ENCODE measurements at places on chromosomes 5 and 9.

DNA sequence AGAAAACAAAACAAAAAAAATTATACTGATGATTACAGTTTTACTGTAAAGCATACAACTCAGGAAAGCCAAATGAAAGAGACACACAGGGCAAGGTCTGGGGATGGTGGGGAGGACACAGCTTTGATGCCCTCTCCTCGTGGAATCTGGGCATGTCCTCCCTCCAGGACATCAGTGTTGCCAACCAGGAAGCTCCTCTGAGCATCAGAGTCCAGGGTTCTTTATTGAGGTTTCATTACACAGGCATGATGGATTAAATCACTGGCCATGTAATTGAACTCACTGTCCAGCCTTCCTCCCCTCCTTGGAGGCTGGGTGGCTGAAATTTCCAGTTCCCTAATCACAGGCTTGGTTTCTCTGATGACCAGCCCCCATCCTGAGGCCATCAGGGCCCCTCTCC, 89.6 kb upstream of the MIER3 start:
- no peak for DNase-seq

DNA sequence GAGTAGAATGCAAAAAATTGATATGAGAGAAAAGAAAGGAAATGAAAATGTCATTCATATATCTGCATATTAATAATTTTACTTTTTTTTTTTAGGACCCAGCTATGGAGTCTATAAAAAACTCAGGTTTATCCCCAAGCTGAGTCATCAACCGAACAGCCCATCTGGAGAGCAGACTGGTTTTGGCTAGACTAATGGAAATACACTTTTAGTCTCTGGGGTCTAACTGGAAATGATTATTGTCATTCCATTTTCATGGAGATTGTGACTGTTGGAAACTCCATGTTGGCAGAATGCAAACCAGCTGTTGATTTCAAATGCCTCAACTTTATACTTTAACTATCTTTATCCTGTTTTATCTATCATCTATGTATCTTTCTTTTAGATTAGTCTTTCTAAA, 28.7 kb downstream of the ANXA1 start:
- peak; percentile 32 for DNase-seq

DNA sequence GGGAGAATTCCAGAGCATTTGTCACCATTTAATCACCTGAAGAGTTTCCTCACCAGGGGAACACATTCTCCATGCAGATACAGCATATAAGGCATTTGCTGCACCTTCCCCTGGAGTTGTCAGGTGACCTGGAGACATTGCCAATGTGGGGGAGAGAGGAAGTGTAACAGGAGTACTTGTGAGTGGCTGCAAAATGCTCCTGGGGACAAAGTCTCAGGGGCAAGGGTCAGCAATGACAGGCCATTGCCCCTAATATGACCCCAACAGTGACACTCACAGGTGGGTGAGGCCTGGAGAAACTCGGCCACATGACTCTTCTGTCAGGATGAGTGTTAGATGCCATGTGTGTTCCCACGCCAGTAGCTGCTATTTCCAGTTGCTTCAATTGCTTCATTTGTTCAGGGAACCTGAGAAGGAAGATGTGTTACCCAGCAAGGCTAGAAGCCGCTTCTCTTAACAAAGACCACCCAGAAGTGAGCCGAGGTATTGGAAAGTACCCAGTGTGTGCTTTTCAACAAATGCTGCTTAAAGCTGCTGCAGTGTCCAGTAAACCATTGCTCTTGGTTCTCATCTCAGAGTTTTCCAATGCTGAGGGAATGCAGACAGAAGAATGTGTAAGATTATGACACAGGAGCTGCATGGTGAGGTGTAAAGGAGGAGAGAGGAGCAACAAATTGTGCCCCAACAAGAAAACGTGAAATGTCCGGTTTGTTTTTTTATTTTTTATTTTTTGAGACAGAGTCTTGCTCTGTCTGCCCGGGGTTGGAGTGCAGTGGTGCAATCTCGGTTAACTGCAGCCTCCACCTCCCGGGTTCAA, 128.2 kb upstream of the SLC44A1 start:
- no peak for DNase-seq

DNA sequence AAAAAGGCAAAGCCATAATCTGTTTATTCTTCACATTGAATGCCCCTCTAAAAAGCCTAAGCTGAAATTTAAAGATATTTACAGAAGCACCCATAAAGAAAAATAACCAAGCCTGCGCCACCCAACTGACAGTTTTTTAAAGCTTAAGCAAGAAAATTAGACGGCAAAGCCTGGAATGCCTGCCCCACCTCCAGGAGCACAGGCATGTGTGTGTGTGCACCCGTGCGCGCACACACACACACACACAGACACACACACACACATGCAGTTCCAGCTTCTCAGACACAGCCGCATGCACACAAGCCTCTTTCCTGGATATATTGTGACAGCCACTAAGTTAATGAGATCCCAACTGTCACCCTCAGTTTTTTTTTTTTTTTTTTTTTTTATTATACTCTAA, 88.2 kb downstream of the FRMD3 start:
- DNase-seq = no peak

DNA sequence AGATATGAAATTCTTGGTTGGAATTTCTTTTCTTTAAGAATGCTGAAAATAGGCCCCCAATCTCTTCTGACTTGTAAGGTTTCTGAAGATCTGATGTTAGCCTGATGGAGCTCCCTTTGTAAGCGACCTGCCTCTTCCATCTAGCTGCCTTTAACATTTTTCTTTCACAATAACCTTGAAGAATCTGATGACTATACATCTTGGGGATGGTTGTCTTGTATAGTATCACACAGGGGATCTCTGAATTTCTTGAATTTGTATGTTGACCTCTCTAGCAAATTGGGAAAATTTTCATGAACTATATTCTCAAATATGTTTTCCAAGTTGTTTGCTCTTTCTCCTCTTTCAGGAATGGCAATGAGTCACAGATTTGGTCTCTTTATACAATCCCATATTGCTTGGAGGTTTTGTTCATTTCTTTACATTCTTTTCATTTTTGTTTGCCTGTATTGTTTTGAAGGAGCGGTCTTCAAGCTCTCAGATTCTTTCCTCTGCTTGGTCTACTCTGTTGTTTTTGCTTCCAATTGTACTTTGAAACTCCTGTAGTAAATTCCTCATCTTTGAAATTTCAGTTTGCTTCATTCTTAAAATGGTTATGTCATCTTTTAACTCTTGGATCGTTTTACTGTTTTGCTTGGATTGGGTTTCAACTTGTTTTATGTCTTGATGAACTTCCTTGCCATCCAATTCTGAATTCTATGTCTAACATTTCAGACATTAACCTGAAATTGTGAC, 245.2 kb upstream of the TARS1 start:
- peak; percentile 32 for DNase-seq

GRCh38 chr5:123598028-123598689, 86.2 kb downstream of the CSNK1G3 start:
- no peak for DNase-seq

DNA sequence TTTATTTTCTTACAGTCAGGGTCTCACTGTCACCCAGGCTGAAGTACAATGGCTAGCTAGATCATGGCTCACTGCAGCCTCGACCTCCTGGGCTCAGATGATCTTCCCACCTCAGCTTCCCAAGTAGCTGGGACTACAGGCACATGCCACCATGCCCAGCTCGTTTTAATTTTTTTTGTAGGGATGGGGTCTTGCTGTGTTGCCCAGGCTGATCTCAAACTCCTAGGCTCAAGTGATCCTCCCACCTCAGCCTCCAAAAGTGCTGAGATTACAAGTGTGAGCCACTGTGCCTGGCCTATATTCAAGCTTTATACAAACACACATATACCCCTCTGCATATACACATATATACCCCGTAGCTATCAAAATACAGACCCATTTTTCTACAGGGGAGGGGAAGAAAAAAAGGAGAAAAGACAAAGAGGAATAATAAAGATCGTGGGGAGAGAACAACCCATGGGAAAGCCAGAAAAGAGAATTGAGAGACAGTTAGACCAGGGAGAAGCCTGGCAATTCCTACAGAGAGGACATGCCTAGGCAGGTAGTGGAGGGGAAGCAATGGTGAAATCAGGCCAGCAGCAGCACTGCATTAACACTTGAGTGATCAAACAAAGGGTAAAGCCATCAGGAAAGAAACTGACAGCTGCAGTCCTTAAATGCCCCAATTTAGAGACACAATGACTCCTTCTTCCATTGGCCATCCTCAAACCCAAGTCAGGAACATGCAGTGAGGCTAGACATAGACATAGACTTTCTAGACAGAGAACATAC, 102.7 kb downstream of the EFNA5 start:
- DNase-seq = no peak

GRCh38 chr9:128222880-128223670, 19.9 kb downstream of the DNM1 start:
- DNase-seq = no peak

DNA sequence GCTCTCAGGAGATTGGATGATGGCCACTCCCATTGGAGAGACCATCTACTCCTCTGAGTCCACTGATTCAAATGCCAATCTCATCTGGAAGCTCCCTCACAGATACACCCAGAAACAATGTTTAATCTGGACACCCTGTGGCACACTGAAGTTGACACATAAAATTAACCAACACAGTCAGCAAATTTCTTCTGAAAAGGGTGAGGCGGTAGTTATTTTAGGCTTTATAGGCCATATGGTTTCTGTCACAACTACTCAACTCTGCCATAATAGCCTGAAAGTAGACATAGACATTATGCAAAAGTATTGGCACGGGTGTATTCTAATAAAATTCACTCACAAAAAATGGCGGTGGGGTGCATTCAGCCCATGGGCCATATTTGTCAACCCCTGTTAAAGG, 244.5 kb upstream of the VLDLR start:
- DNase-seq = no peak

DNA sequence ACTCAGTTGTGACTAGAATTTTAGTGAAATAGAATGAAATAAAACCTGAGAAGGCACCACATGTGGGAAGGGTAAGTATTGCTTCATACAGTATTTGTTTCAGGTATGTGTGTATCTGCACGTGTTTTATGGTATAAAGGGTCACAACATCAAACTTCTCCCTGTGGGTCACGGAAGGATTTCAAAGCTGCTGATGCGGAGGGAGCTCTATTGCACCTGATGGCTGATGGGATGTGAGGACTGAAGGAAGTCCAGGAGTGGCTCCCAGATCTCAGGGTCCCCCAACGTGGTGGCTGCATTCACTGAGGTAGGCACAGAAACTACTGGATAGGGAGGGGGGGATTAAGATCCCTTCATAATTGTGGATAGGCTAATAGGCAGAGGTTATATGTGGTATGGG, 159.7 kb downstream of the PJA2 start:
- DNase-seq = no peak

- no peak for DNase-seq
These were observed 178.4 kb downstream of the PAX5 start for GRCh38 chr9:36855448-36856315.

- DNase-seq = no peak
These were observed 577.5 kb upstream of the CLINT1 start for GRCh38 chr5:158436271-158437065.

DNA sequence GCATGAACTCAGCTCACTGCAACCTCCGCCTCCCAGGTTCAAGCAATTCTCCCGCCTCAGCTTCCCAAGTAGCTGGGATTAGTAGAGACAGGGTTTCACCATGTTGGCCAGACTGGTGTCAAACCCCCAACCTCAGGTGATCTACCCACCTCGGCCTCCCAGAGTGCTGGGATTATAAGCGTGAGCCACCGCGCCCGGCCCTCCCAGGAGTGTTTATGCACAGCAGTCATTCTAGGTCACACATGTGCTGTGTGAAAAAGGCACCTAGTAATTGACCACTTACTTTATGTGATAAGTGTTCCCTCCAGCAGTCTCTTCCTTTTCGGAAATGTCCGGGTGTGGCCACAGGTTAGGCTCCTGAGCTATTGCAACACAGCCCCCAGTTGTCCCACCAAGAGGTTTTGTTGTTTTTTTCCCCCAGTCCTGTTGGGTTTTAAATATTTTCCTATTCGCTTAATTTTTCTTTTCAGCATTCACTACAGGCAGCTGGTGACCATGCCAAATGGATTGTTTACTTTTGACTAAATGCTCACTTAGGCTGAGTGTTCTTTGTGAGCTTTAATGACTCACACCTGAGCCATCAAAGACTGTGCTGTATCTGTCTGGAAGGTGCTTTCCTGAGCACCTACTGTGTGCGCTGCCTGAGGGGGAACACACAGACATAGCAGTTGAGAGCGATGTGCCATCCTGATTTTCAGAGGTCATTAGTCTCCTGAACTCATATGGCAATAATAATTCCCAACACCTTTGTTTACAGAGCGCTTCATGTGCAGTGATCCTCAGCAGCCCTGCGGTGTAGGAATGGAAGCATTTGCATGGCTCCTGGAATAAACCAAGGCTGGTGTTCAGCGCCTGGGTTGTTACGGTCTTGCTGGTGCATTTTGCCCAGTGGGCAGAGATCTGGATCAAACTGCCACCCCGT, 94.3 kb downstream of the MVB12B start:
- DNase-seq = no peak

DNA sequence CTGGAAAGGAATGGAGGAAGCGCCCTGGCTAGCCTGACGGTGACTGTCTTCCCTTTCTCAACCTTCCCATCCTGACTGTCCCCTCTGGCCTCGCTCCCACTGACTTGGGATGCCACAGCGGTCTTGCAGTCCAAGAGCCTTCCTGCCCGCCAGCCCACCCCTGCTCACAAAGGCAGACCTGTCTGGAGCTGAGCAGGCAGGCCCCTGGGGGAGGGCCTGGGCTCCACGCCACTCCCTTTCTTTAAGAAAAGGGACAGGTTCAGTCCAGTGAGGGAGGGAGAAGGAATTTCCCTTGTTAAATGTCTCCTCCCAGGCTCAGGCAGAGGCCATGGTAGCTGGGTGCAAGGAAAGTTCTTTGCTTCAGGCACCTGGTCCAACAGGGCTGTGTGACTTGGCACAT, 18.1 kb downstream of the FGF1 start:
- DNase-seq = no peak

DNA sequence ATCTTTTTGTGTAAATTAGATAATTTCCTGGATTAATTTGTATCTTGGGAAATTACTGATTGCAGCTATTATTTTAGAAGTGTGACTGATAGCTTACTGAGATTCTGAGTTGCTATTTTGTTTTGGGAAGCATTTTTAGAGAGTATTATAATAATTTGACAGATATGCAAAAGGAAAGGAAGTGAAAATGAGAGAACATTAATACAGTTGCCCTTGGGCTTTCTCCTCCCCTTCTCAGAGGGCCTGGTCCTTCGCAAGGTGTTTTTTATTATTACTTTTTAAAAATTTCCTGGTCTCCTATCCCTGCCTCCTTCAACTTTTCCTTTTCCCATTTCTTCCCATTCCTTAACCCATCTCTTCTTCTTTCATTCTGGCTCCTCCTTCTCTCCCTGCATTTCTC, 32.6 kb downstream of the UBAP1 start:
- no peak for DNase-seq

Measured in skeletal muscle cell (primary cell).